ENCODE measurements at places on chromosomes 2 and 18. TPM values are rescaled to one million over a fixed set of nuclear protein-coding genes. Genes with fewer than 3 reads are reported as not detected.

The SLC4A3 gene
- 0.13 TPM for total RNA-seq

The FSHR gene
- total RNA-seq, result not detected

The ZAP70 gene
- total RNA-seq, result 197 TPM

The CFC1 gene
- total RNA-seq, result not detected

The MAPK4 gene
- total RNA-seq, result not detected

The PRKAG3 gene
- not detected for total RNA-seq

The EVX2 gene
- not detected for total RNA-seq

The NEB gene
- total RNA-seq, result 0.31 TPM

The GCG gene
- total RNA-seq, result not detected

The APOB gene
- not detected for total RNA-seq

The PLCD4 gene
- total RNA-seq, result not detected

The TMEM237 gene
- total RNA-seq, result 18.5 TPM

The SOWAHC gene
- 0.11 TPM for total RNA-seq
